ENCODE measurements at places on chromosomes 13 and 19.

DNA sequence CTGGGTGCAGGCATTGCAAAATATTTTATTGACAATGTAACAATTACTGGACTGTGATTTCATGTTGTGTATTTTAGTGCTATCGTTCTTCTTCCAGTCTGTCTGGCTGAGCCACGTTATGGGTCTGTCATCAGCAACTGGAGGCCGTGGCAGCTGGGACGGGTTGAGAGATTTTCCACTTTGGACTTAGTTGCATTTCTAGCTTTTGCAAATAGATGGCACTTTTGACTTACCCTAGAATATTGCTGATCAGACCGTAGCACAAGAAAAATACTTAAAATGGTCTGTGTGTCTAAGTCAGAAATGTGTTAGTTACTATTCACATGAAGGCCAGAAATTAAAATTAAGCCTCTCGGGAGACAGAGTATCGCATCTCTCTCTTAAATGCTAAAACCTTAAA is 211.1 kb downstream of the TEX29 start:
- no peak for DNase-seq

GRCh38 chr13:67140006-67140405 is 90.1 kb downstream of the PCDH9 start:
- no peak for DNase-seq

DNA sequence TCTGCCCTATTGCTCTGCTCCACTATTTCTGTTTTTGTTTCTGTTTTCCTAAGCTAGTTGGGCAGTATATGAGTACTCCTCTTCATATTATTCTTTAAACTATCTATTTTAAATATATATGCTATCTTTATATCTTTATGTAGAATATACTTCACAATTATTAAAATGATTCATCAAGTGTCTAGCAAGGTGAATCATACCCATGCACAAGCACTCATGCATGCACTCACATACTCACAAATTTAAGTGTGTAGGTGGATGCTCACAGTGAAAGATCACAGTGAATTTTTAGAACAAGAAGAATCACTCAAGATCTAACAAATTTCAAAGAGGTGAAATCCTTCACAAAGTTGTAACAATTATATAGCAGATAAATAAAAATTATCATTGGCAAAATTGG is 435.6 kb upstream of the SLITRK5 start:
- DNase-seq: no peak

DNA sequence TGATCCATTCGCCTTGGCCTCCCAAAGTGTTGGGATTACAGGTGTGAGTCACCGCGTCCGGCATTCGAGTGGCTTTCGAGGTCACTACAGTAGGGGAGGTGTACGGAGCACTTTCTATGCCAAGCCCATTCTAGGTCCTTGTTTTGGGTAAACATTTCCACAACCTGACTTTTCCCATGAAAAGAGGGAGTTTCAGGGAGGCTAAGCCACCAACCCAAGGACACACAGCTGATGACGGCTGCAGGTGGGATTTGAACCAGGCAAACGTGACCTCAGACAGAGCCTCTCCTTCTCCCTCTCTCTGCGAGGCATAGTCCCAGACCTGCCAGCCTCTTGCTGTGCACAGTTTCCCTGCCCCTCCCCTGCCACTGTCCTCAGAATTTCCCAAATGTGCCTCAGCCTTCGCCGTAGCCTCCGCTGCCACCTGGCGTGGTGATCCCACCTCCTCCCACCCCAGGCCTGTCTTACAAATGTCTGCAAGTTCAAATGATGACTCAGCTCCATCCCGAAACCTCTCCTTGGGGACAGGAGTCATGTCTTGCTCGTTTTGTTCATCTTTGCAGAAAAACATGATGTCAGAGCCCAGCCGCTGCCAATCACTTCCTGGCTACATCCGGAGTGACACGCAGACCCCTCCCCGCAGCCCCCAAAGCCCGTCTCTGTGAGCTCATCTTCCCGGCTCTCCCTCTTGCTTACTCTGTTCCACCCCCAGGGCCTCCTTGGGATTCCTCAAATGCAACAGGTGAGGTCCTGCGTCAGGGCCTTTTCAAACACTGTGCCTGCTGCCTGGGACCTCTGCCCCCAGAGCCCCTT is 6.6 kb upstream of the GADD45B start:
- no peak for DNase-seq

DNA sequence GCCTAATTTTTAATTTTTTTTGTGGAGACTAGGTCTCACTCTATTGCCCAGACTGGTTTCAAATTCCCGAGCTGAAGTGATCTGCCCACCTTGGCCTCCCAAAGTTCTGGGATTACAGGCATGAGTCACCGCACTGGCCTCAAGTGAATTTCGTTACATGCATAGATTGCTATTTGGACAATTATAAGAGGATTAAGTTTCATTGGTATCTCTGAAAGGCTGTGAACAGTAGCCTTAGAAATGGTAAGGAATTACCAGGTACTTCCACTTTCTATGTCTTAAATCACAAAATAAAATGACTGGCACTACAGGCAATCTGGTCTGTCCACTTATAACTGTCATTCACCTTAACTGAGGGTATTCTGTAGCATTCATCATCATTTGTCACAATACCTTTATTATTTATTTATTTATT is 2.9 kb upstream of the CCDC9 start:
- no peak for DNase-seq

- peak; percentile 83 for DNase-seq
Measured at GRCh38 chr19:17539238-17540117, 16.0 kb upstream of the COLGALT1 start.

GRCh38 chr19:4089946-4090345 is 23.2 kb upstream of the ZBTB7A start:
- DNase-seq: no peak

DNA sequence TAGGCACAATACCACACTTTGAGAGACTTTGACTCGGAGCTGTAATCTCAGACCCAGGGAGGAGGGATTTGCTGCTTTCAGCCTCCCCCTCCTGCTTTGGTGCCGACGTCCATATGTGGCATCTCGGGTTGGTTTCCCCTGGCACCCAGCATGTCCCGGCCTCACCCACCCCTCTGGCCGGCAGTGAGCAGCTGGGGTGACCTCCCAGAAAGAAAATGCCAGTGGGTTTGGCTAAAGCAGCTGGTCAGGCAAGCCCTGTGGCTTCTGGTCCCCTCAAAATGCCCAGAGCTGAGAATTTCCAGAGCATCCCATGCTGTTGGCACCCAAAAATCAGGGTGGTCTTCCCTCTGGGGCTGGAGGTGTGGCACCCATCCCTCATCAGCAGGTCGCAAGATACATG is 34.1 kb downstream of the INSR start:
- DNase-seq: no peak

DNA sequence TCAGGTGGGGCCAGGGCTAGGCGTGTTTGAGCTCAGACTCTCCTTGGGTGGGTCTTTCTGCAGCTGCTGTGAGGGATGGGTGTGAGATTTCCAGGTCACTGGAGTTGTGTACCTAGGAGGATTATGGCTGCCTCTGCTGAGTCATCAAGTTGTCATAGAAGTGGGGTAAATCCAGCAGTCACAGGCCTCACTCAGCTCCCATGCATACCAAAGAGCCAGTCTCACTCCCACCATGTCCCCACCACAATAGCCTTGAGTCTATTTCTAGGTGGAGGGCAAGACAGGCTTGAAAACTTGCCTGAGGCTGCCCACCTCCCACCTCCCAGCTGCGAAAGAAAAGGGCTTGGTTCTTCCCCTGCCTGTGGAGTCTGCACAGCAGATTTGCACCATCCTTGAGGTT is 194.0 kb upstream of the PCDH17 start:
- no peak for DNase-seq

GRCh38 chr13:31786011-31786410 is 46.7 kb downstream of the RXFP2 start:
- DNase-seq: no peak

GRCh38 chr19:44990459-44990858 is 10.8 kb upstream of the RELB start:
- DNase-seq: no peak

- DNase-seq: no peak
Measured at GRCh38 chr19:54662730-54663129, at the start of gene LILRB4. LILRB4 (plus strand) TSS chr19:54662985; CDS start chr19:54663034, 49 bp downstream.

- no peak for DNase-seq
Measured at GRCh38 chr13:76289558-76289957, 596.6 kb downstream of the KCTD12 start.

GRCh38 chr19:48925240-48925843 is 8.2 kb upstream of the DHDH start:
- no peak for DNase-seq

DNA sequence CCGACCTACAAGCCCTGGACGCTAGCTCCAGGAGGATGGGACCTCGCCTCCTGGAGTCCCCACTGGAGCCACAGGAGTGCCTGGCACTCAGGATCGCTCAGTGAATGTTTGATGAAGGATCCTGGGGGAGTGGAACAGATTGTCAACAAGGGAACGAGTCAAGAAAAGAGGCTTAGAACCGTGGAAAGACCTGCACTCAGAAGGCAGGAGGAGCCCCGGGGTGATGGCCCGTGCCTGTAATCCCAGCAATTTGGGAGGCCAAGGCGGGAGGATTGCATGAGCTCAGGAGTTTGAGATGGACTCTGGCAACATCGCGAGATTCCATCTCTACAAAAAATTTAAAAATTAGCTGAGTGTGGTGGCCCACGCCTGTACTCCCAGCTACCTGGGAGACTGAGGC is 38.9 kb downstream of the ATP12A start:
- no peak for DNase-seq

GRCh38 chr19:11673608-11674041 is 65.1 kb downstream of the ZNF823 start:
- no peak for DNase-seq

DNA sequence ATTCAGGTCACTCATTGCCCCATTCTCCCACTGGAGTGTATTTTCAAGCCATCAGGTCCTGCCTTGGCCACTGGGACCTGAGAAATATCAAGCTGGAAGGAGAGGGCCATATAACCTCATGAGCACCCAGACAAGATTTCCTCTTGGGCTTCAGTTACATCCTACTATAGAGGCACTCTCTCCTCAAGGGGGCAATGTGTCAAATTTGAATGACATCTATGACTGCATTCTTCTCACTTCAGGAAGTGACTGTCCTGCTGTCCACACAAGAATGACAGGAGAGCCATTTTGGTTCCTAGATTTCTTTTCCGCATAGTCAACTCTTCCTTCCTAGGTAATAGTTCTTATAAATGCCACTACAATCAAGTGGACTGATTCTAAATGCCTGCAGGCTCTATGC is 416.2 kb downstream of the DIAPH3 start:
- DNase-seq: no peak

GRCh38 chr13:72920097-72920496 is 138.2 kb downstream of the PIBF1 start:
- DNase-seq: no peak

- no peak for DNase-seq
Measured at GRCh38 chr13:81283062-81283461, 942.1 kb upstream of the SPRY2 start.

DNA sequence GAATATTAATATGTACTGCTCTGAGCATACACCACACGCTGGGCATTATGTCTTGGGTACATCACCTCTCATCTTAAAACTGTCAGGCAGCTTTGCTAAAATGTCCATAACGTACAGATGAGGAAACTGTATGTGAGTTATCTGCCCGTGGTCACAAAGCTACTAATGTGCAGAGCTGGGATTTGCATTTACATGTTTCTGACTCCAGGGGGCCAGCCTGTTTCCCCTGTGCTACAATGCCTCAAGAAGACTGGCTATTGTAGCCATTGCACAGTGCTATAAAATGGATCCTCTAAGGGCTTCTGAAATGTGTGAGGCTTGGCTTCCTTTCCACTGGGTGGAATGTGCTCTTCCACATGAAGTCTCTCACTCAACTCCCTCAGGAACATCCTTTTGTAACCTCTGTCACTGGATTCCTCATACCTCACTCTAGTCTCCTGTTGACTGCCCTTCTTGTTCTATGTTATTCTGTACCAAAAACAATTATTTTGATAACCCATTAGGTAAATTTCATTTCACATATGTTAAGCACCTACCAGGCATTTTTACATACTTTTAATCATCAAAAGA is 95.6 kb upstream of the HTR2A start:
- DNase-seq: no peak
